CD4-positive, alpha-beta T cell treated with Interleukin-6 for 4 hours (primary cell): ENCODE measurements at places on chromosomes 1 and 21.
A peak's percentile ranks its signal among the peaks of the same experiment; 100 is the strongest.

DNA sequence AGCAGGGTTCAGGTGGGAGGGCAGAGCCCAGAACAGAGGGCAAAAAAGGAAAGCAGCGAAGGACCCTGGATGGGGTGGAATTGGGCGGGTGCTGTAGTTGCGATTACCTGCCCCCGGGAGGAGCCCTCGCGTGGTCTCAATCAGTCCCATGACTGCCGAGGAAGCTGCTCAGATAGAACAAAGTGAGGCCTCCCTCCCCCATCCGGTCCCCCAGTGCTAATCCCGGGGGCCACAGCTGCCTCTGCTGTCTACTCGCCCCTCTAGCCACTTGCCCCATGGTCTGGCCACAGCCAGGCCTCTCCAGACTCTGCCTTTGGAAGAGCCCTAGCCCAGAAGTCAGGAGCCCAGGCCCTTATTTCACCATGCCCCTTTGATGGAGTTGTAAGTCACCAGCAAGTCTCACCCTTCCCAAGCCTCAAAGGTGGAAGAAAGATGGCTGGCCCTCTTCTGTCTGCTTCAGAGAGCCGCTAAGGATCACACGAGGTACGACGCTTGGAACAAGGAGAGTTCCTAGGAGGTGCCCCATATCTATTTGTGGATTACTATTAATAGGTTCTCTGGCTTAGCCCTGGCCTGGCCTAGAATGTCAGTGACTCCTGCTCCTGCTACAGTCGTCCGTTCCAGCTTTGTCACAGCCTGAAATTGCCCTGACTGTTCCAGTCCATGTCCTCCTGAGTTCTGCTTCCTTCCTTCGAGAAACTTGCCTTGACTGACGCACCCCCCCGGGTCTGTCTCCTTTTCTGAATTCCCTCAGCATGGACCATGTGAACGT, 16.4 kb downstream of the ECHDC2 start:
- DNase-seq = peak; percentile 43

GRCh38 chr1:18854331-18855025, 5.0 kb downstream of the TAS1R2 start:
- DNase-seq = no peak

DNA sequence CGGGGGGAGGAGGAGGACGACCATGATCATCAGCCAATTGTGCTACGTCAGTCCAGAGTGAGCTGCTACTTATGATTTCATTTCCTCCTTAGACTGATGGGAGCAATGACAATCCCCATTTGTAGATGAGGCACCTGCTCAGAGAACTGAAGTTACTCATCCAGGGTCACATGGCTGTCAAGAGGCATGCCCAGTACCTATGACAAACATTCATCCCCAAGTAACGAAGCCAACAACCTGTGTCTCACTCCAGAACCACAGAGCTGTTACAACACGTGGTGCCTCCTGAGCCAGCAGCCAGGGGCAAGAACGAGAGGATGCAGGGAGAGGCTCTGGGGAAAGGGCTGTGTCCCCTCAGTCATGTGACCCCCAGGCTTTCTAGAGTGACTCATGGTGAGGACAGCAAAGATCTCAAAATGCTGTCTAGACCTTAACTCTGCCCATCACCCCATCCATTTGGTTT, 93.6 kb downstream of the SIM2 start:
- no peak for DNase-seq

- no peak for DNase-seq
These were observed 7.0 kb upstream of the ABCD3 start for GRCh38 chr1:94411237-94411636.

DNA sequence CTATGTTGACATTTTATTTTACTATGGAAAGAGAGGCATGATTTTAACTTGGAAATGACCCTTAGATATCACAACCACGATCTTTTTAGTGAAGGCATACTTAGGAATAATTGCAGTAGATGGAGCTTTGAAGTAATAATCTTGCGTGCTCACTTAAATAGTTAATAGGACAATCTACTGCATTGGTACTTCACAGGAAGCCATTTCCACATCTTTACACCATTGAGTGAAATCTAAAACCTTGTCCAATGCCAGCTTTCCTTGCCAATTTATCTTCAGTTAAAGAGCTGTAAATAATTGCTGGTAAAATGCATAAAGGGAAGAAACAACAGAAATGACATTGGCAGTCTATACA, 586.3 kb downstream of the ADGRL2 start:
- DNase-seq = no peak

DNA sequence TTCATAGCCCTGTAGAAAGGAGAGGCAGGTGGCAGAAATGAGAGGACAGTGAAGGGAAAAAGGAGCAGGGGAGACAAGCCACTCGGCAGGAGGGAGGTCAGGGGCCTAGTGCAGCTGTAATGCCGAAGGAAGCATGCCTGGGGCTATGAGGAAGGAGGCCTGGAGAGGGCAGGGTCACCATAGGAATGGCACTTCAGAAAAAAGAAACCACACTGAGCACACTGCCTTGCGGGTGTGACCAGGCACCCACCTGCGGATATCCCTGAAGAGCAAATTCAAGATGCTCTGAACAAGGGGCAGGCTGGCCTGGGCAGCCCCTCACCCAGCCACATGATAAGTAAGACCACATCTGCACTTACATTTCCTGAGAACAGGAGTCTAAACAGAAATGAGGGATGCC, 104.7 kb downstream of the JAK1 start:
- DNase-seq = no peak

- DNase-seq = peak; percentile 39
These were observed 41.7 kb downstream of the ITPKB start for GRCh38 chr1:226697151-226697928.

DNA sequence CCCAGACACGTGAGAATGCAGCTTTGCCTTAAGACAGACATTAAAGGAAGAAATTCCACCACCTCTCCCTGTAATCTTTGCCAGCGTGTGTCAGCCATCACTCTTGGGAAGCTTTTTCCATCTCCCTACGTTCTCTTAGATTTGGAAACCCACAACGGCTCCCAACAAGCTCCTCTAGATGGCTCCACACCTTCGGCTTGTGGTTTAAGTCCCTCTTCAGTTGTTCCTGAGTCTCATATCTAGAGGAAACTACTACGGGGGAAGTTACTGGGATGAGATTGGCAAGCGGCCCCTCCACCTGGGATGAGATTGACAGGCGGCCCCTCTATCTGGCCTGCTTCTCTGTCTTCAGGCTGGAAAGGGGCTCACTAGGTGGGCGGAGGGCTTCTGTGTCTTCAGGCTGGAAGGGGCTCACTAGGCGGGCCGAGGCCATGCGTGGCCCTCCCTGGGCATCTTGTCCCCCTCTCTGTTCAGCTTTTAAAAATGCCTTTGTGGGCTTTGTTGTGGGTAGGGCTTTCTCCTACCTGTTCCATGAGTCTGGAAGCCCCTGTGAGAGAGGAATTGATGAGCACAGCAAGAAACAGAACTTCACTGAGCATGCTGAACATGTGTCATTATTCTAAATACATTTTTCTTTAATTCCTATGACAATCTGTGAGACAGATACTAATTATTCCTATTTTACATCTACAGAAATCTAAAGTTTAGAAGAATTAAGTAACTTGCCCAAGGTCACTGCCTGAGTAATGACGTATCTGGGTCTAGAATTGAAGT, 670.5 kb downstream of the KIF26B start:
- no peak for DNase-seq

GRCh38 chr1:31911994-31912780, 26.0 kb downstream of the PTP4A2 start:
- no peak for DNase-seq

DNA sequence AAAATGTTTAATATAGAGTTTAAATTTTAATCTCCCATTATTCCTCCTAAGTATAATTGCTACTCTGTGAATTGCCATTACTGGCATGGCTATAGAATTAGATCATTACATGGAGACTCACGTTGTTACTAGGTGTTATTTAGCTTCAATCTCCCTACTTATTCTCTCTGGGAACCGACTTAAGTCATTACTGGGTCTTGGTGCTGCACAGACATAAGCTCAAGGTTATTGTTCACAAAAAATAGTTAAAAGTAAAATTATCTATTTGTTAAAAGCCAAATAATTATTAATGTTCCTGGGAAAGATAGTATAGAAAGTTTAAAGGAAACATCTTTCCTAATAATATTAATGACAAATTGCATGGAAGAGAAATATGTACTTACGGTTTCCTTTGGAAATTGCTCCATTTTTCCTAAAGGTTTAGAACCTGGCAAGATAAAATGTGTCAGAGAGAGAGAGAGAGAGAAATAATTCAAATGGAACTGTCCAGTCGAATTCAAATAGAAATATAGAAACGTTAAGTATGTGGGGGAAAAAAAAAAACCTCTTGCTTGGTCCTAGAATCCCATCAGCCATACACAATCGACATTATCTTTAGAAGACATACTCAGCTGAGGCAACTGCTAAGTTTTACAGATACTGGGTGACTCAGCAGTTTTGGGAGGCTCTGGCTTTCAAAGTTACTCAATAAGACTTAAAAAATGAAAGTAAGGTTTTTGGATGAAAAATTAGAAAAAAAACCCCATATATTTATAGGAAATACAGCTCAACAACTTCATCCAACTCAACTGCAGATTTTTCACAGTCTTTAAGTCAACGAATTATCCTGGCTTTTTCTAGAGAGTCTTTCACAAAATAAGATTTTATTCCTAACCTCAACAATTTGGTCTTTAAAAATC, at the start of gene SPTA1:
Gene SPTA1, minus strand, starts transcription at position 605 of the 899 bp plus-strand sequence. Its CDS starts 198 bp downstream, at position 407.
- DNase-seq = no peak
